HCT116 (cell line): ENCODE measurements at places on chromosomes 3 and 15. TPM values are rescaled to one million over a fixed set of nuclear protein-coding genes. Genes with fewer than 3 reads are reported as not detected.

Gene TGM5
- total RNA-seq, result not detected

Gene SCN11A
- 0.05 TPM for total RNA-seq

Gene NAALADL2
- 2.9 TPM for total RNA-seq

Gene GPR156
- 0.15 TPM for total RNA-seq

GRCh38 chr3:152109038-152109437, 159.7 kb upstream of the MBNL1 start:
- H3K4me3 ChIP-seq, result no peak overlapping the region
- H3K4me1 ChIP-seq, result no peaks in the 10 kb centered on the region; the same call in 1 of the 2 replicates
- H3K36me3 ChIP-seq, result no peaks in the 10 kb centered on the region
- DNase-seq, result no peak
- no peak overlapping the region for H3K27ac ChIP-seq
- H3K27me3 ChIP-seq, result no peaks in the 10 kb centered on the region

- H3K27me3 ChIP-seq, result no peaks in the 10 kb centered on the region
- no peak for DNase-seq
- no peak overlapping the region for H3K27ac ChIP-seq
- no peak overlapping the region for H3K4me3 ChIP-seq
- 0 out of 2 replicates have a peak, but pooled peaks cover 2% of the 10 kb centered on the region for H3K36me3 ChIP-seq
Measured at GRCh38 chr3:11373235-11373634, 101.0 kb downstream of the ATG7 start.

GRCh38 chr3:169345662-169346331, 317.7 kb downstream of the MECOM start:
- no peak overlapping the region for H3K4me3 ChIP-seq
- H3K4me1 ChIP-seq, result peaks cover 9% of the 10 kb centered on the region
- no peak overlapping the region for H3K27ac ChIP-seq
- H3K27me3 ChIP-seq, result no peaks in the 10 kb centered on the region

DNA sequence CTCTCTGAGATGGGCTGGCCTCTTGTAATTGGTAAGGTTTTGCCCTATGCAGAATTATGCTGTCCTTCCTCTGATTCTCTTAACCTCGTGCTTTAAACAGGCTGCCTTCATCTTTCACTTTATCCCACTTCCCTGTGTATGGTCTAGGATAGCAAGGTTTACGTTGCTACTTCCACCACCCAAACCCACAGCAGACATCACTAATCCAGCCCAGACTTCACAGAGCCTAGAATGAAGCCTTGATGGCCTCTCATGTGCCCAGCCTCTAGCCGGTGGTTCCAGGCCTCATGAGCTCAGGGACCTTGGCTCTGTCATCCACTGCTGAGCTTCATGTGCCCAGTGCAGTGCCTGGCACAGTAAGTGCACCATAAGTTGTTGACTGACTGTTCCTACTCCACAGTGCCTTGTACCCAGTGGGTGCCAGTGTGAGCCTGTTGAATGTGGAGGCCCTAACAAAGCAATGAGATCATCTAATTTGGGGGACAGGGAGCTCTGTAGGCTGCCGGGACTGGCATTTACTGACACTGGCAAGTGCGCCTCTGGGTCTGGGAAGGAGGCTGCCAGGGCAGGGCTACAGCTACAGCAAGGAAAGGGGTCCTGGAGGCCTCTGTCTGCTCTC, 12.5 kb downstream of the SLC6A6 start:
- DNase-seq, result no peak
- H3K4me3 ChIP-seq, result no peak overlapping the region
- peaks cover 3% of the 10 kb centered on the region; the same call in 1 of the 2 replicates for H3K4me1 ChIP-seq
- no peak overlapping the region for H3K27ac ChIP-seq
- no peaks in the 10 kb centered on the region for H3K27me3 ChIP-seq
- peaks cover 24% of the 10 kb centered on the region; the same call in 1 of the 2 replicates for H3K36me3 ChIP-seq

DNA sequence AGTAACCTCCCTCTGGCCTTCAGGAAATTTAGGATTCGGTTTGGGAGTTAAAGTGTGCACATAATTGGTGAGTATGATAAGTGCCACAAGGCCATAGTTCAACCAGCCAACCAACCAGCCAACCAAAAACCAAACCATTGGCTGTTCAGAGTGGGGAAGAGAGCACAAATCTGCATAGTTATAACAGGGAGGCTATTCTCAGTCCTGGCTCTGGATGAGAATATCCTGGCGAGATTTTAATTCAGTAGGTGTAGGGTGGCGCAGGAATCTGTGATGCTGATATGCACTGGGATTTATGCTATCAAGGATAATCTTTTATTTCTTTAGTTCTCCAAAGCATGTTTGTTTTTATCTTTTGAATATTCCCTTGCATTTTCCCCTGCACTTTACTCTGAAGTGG, 49.1 kb downstream of the AKAP13 start:
- no peak overlapping the region for H3K4me3 ChIP-seq
- no peak overlapping the region for H3K27ac ChIP-seq
- DNase-seq, result no peak

GRCh38 chr15:94239474-94239873, 8.1 kb downstream of the MCTP2 start:
- H3K4me1 ChIP-seq, result no peaks in the 10 kb centered on the region
- H3K27me3 ChIP-seq, result no peaks in the 10 kb centered on the region
- H3K27ac ChIP-seq, result no peak overlapping the region
- DNase-seq, result no peak

DNA sequence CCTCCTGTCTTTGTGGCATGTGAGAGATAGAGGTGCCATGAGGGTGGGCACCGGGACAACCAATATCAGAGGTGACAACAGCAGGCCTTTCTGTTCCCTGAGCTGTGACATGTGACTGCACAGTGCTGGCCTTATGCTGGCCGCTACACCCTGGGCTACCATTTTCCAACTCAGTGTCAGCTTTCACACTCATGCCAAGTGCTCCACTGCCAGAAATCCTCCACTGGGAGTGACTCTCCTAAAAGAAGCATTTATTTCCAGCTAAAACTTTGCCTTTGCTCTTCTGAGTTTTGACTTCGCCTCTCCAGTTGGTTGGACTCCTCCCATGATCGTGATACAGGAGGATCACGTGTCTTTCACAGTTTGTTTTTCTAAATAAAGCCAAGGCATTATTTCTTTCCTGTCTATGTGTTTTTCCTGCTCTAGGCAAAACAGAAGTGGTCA, 31.4 kb downstream of the CA12 start:
- H3K36me3 ChIP-seq, result no peaks in the 10 kb centered on the region
- H3K27ac ChIP-seq, result no peak overlapping the region
- H3K27me3 ChIP-seq, result no peaks in the 10 kb centered on the region
- no peak for DNase-seq

GRCh38 chr15:89482139-89482538, 14.2 kb downstream of the RHCG start:
- DNase-seq, result no peak
- H3K36me3 ChIP-seq, result no peaks in the 10 kb centered on the region
- no peak overlapping the region for H3K4me3 ChIP-seq
- no peak overlapping the region for H3K27ac ChIP-seq

DNA sequence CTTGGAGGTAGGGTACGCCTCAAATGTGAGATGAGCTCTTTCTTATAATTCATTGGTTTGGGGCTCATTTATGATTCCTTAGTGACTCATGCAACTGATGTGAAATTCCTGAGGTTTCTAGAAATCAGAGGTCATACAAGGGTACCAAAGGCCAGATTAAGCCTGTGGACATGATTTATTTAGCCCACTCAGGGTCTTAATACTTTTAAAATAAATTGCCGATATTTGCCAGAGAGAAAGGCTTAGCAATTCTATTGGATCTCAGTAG, 289.0 kb downstream of the NEK10 start:
- no peaks in the 10 kb centered on the region for H3K36me3 ChIP-seq
- no peak for DNase-seq
- H3K4me1 ChIP-seq, result no peaks in the 10 kb centered on the region
- no peak overlapping the region for H3K27ac ChIP-seq

DNA sequence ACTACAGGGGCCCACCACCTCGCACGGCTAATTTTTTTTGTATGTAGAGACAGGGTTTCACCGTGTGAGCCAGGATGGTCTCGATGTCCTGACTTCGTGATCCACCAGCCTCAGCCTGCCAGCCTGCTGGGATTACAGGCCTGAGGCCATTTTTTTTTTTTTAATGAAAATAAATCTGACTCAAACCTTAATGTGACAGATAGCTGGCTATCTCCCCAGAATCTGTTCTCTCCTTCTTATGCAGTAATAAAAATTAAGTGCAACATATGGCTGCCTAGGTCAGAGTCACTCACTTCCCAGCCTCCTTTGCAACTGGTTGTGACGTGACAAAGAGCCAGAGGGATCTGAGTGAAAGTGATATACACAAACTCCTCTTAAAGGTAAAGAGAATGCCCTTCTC, 53.0 kb downstream of the ZNF148 start:
- no peak overlapping the region for H3K27ac ChIP-seq
- no peaks in the 10 kb centered on the region for H3K36me3 ChIP-seq
- no peak overlapping the region for H3K4me3 ChIP-seq
- H3K4me1 ChIP-seq, result no peaks in the 10 kb centered on the region
